ENCODE measurements at places on chromosomes 11 and 22.

GRCh38 chr22:50530580-50530876 is 716 bp upstream of the TYMP start:
- DNase-seq: no peak

DNA sequence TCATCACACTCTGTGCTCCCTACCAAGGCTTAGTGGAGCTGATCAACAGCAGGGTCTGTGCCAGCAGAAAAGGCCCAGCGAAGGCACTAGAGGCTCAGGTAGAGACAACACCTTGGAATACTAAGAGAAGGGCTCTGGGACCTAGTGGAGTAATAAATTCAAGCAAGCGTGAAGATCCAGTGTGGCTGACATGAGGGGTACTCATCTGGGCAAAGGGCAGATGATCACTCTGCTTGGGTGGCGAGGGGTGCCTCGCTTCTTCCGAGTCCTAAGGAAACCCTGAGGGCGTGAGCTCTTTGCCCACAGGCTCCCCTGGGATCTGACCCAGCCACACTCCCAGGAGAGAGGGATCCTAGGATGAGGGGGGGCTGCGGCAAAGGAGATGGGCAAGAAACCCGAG is 3.5 kb upstream of the TPBGL start:
- no peak for DNase-seq

DNA sequence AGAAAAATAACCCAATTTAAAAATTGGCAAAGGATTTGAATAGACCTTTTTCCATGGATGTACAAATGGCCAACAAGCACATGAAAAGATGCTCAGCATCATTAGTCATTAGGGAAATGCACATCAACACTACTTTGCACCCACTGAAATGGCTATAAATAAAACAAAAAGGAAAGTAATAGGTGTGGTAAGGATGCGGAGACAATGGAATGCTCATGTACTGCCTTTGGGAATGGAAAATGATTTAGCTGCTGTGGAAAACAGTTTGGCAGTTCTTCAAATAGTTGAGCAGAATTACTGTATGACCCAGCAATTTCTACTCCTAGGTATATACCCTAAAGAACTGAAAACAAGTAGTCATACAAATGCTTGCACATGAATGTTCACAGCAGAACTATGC is 37.4 kb downstream of the LARGE2 start:
- DNase-seq: no peak

DNA sequence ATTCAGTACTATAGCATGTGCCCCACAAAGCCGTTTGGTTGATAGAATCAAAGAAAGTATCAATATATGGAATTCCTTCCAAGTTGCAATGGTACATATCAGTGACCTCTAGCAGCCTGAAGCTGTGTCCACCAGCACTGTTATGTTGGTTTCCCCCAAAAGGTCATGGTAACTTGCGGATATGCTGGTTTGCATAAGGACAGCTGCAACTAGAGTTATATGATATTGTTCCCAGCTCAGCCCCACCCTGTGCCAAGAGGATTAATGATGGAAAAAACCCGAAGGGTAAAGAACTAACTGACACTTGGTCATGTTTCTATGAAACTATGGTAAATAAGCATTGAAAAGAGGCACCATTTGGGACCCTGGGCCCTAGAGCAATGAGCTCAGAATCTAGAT is 93.5 kb downstream of the PDHX start:
- DNase-seq: no peak

GRCh38 chr11:73366265-73366610 is 10.0 kb upstream of the RELT start:
- no peak for DNase-seq

GRCh38 chr11:63919267-63920125 is 2.5 kb upstream of the RCOR2 start:
- DNase-seq: peak; percentile 29

GRCh38 chr11:85810521-85810870 is 445 bp downstream of the SYTL2 start:
- DNase-seq: no peak

DNA sequence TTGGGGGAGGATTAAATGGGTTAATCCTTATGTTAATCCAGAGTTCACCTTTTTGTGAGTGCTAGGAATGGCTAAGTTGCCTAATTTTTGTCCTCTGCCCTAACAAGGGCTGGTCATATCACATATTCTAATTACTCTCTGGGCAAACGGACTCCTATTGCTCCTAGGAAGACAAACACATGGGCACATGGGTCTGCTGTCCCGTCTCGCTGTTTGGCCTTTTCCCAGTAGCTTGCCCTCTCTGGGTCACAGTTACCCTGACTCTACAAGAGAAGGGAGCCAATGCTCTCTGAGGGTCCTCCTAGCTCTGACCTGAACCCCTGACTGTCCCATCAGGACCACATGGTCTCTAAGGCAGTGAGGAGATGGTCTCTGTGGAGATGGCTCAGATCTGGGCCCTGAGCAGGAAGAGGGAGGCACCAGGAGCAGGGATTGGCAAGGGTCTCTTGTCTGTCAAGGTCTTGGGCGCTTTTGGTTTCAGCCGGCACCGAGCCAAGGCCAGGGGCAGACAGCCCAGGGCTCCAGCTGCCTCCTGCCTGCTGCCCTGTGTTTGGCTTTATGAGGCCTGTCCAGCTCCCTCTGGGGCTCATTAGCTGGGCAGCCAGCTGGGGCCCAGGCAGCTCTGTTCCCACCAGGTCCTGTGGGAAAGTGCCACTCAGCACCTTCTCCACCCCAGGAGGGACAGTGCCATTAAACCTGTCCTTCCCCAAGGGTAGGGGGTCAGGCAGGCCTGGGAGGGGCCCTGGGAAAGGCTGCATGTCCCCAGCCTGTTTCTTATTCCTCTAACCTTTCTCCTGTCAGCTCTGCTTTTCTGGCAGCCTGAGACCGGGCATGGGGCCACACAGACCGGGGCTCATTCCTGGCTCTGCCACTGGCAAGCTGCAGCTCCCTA is 559.9 kb downstream of the MN1 start:
- DNase-seq: no peak

GRCh38 chr11:57161351-57161750 is 20.4 kb upstream of the LRRC55 start:
- DNase-seq: no peak

- no peak for DNase-seq
Measured at GRCh38 chr22:49788504-49788903, 39.2 kb downstream of the BRD1 start.

GRCh38 chr11:32069361-32070058 is 21.4 kb upstream of the RCN1 start:
- DNase-seq: no peak

- DNase-seq: no peak
Measured at GRCh38 chr22:50311606-50312351, 4.3 kb upstream of the PLXNB2 start.

GRCh38 chr22:45878051-45878781 is 98.7 kb downstream of the WNT7B start:
- no peak for DNase-seq

- no peak for DNase-seq
Measured at GRCh38 chr11:32161293-32161692, 70.4 kb downstream of the RCN1 start.

GRCh38 chr11:121566279-121567168 is 113.8 kb upstream of the SORL1-AS1 start:
- no peak for DNase-seq

DNA sequence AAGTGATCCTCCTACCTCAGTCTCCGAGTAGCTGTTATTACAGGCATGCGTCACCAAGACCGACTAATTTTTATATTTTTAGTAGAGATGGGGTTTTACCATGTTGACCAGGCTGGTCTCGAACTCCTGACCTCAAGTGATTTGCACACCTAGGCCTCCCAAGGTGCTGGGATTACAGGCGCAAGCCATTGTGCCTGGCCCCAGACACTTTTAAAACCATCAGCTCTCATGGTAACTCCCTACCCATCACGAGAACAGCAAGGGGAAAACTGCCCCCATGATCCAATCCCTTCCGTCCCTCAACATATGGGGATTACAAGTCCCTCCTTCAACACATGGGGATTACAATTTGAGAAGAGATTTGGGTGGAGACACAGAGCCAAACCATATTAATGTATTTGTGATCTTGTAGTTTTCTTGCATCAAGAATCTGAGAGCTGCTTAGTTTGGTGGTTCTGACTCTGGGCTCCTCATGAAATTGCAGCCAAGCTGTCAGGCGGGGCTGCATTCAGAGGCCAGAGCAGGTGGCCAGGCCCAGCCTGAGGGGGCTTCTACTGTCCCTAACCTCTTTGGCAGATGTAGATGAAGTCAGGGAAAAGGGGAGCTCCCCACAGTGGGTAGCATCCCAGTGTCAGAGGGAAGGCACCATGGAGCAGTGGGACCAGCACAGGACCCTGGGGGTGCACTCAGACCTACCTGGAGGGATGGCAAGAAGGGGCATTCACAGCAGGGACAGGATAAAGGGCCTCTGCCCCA is 31.2 kb upstream of the PRAME start:
- DNase-seq: no peak

GRCh38 chr22:31635638-31636306 is 26.2 kb downstream of the PISD start:
- DNase-seq: no peak

- DNase-seq: no peak
Measured at GRCh38 chr11:77104727-77105126, 2.1 kb downstream of the OMP start.

GRCh38 chr11:2655834-2656622 is 43.8 kb downstream of the KCNQ1OT1 start:
- no peak for DNase-seq

GRCh38 chr22:17855572-17856290 is 81.5 kb upstream of the BID start:
- DNase-seq: no peak

DNA sequence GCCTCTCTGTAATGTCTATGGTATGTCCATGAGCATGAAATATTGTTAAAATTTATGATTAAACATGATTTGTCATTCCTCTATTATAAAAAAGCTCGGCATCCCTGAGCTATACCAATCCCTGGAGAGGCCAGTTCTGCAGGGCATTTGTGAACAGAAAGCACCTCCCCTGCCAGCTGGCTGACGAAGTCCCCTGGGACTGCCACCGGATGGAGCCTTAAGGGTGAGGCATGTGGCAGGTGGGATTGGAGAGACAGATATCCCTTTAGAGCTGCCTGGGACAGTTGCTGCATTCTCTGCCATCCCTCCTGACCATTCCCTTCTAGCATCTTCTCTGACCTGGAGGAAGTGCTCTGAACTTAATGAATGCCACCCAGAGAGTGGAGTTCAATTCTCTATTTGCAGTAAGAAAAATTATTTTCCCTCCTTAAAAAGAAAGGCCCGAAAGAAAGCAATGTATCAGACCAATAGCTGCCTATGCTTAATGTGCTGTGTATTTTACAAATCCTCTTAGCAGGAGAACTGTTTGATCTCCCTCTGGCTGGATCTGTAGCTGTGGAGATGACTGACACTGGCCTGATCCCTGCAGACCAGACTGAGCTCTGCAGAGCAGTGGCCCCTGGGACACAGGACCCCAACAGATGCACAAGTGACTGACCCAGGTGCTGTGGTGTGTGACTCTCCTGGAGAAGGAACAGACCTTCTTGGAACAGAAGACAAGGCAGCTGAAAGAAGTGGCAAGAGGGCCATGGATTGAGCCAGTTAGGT is 219.0 kb upstream of the NAV2 start:
- DNase-seq: no peak

- DNase-seq: no peak
Measured at GRCh38 chr11:16395601-16396000, 39.3 kb upstream of the SOX6 start.

DNA sequence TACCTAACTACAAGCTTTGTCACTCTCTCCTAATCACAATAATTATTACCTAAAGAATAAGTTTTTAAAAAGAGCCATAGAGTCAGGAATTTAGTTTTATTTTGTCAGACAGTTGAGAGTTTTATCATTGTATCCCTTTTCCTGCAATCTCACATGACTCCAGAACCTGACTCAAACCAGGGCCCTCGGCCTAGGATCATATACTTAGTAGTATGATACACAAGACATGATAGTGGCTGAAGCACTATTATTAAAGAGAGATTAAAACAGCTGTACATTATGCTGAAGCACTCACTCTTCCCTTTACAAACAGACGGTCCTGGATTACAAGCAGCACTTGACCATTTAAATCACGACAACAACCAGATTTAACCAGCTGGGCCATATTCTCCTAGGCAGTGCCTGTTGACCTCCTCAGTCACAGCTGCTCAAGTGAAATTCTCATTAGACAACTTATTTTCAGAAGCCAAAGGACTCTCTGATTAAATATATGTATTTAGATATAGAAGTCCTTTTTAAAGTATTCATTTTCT is 44.0 kb downstream of the SOX6 start:
- DNase-seq: no peak

GRCh38 chr22:19103880-19104821 is 18.1 kb downstream of the DGCR2 start:
- DNase-seq: peak; percentile 10

DNA sequence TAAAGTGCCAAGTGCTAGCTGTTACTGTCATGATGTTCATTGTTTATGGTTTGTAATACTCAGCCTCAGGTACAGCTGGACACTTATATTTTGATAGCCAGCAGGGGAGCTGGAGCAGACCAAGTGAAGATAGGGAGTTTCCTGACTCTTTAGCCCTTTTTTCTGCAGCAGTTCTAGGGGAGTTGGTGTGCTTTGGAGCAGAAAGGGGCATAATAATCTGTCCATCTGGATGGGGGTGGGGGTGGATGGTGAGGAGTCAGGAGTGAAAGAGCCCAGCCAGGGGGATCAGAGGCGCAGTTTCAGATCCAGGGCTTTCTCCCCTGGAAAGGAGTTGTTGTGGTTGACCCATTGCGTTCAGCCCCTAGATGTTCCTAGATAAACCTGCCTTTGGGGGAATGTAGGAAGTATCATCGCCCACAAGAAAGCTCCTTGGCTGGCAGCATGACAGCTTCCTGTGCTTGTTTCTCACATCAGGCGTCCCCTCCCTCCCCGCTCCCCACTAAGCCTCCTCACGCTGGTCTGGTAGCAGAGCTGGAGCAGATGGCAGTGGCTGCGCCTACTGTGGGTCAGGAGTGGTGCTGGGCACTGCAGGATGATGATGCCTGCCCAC is 41.9 kb downstream of the MED15 start:
- DNase-seq: no peak

GRCh38 chr22:32342977-32343376 is 14.7 kb upstream of the RFPL3 start:
- no peak for DNase-seq

- no peak for DNase-seq
Measured at GRCh38 chr22:50218996-50219727, 18.4 kb downstream of the SELENOO start.

DNA sequence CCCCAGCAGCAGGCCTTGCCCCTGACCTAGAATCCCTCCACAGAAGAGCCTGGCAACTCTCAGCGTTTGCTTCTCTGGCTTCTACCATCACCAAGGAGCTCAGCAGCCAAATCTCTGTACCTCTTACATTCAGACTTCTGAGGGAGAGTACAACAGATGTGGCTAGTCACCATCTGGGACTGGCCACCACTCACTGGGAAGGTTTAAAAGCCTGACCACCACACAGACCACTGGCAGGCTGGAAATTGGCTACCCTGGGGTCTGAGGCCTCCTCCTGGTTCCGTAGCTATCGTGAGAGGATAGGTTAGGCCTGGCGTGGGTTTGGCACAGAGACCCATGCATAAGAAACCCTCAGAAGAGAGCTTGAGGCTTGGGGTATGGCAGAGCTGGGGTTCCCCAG is 478.5 kb upstream of the CADM1 start:
- DNase-seq: no peak

- no peak for DNase-seq
Measured at GRCh38 chr22:20253161-20253560, 15.0 kb downstream of the RTN4R start.

GRCh38 chr11:1157645-1158591 is at the start of gene MUC5AC:
MUC5AC (plus strand) TSS chr11:1157953; CDS start chr11:1158000, 47 bp downstream.
- DNase-seq: no peak

GRCh38 chr11:111920908-111921307 is 2.2 kb downstream of the C11orf52 start:
- DNase-seq: no peak
